ENCODE measurements at places on chromosomes 11 and 22. TPM values are rescaled to one million over a fixed set of nuclear protein-coding genes. Genes with fewer than 3 reads are reported as not detected.

DNA sequence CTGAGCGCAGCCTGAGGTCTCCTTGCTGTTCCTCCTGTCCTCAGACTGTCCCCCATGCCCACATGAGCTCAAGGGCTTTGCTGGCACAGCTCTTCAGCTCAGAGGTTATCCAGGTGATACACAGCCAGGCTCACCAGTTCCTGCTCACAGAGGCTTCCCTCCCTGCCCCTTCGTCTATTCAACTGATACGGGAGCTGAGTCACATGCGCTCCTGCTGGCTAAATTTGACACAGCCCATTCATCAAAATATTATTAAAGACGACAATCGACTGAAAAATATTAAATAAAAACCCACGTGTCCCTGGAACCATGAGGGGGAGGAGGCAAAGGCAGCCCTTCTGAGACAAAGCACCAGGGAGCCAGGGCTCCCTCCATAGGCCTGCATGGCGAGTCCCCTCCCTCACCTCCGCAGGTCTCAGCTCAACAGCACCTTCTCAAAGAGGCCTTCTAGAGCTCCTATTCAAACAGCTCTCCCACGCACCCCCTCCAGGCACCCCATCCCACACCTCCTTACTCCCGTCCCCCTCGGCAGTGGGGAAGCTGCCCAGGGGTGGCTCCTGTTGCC is 40.5 kb downstream of the DUSP8 start:
- H3K36me3 ChIP-seq: no peaks in the 10 kb centered on the region
- H3K4me1 ChIP-seq: peaks cover 7% of the 10 kb centered on the region
- H3K4me3 ChIP-seq: no peak overlapping the region
- no peak overlapping the region for H3K27ac ChIP-seq
- H3K27me3 ChIP-seq: no peaks in the 10 kb centered on the region

- H3K4me1 ChIP-seq: peaks cover 9% of the 10 kb centered on the region
- H3K27me3 ChIP-seq: no peaks in the 10 kb centered on the region
- no peak overlapping the region for H3K4me3 ChIP-seq
- peaks cover 9% of the 10 kb centered on the region for H3K36me3 ChIP-seq
- DNase-seq: no peak
- H3K27ac ChIP-seq: no peak overlapping the region
These were observed 48.4 kb upstream of the CRTAM start for GRCh38 chr11:122789907-122790306.

GRCh38 chr11:96241331-96241841 is 101.6 kb downstream of the MAML2 start:
- H3K4me1 ChIP-seq: peaks cover 16% of the 10 kb centered on the region
- no peak overlapping the region for H3K27ac ChIP-seq
- no peak overlapping the region for H3K4me3 ChIP-seq
- no peaks in the 10 kb centered on the region for H3K27me3 ChIP-seq
- no peak for DNase-seq

EMID1 gene
- 0.51 TPM for total RNA-seq

POU2AF2 gene
- not detected for total RNA-seq
